ENCODE measurements at places on chromosomes 5 and 9.

- DNase-seq, result no peak
Measured at GRCh38 chr9:16193066-16193465, 640.2 kb downstream of the CCDC171 start.

- DNase-seq, result no peak
Measured at GRCh38 chr9:86230858-86231257, 28.6 kb downstream of the C9orf153 start.

DNA sequence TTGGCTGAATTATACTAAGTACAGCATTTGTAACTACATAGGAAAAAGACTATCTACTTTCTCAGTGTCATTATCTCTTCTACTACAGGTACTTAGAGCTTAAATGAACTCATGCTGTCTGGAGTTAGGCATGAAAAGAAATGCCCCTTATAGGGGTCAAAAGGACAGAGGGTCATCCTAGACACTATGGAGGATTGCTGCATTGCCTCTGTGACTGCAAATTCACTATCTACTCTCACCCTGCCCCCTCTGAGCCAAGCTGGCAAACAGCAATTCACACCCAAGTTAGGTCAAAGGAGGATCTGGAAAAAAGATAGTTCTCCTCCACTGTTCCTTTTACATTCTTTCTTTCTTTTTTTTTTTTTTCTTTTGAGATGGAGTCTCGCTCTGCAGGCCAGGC is 36.7 kb downstream of the ANKRD31 start:
- no peak for DNase-seq

GRCh38 chr5:37951946-37952721 is 112.3 kb upstream of the GDNF start:
- DNase-seq, result no peak

DNA sequence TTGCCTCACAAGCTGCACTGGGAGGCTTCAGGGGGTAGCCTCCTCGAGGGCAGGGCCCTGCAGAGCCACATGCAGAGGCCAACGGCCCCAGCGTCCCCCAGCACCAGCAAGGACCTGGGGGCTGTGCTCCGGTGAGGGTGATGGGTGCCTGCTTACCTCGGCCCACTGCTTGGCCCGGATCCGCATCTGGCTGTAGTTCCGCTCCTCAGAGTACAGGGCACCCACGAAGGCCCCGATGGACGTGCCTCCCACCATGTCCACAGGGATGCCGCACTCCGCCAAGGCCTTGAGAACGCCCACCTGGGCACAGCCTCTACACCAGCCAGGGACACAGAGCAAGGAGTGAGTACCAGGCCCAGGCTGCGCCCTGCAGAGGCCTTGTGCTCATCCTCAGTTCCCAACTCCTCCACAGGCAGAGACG is 8.0 kb upstream of the NSMF start:
- DNase-seq, result no peak

Data from astrocyte of the spinal cord (primary cell).